Large intestine (tissue), 12 donors: ENCODE measurements at places on chromosomes 1 and 21. TPM values are rescaled to one million over a fixed set of nuclear protein-coding genes. Genes with fewer than 3 reads are reported as not detected.

GRCh38 chr1:173164686-173165085, 42.4 kb downstream of the TNFSF4 start:
- H3K36me3 ChIP-seq = no peaks in the 10 kb centered on the region
- H3K4me1 ChIP-seq = no peaks in the 10 kb centered on the region
- no peak overlapping the region for H3K27ac ChIP-seq
- DNase-seq = no peak

DNA sequence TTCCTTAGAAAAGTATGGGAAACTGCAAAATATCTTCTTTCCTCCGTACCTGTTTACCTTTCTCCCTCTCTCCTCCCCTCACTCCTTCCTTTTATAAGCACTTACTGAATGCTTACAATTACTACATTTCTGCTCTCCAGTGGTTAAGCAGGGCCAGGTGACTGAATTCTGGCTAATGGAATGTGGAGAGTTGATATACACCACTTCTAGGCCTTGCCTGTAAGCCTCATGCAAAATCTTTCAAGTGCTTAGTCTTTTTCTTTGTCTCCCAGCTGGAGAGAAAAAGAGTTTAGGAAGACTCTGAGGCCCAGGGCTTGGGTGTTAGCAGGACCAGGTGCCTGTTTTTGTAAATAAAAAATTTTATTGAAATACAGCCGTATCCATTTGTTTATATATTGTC, 77.7 kb upstream of the CACNA1E start:
- no peak overlapping the region for H3K27ac ChIP-seq
- no peaks in the 10 kb centered on the region for H3K4me1 ChIP-seq
- no peaks in the 10 kb centered on the region for H3K36me3 ChIP-seq

The IL12RB2 gene
- 1.1 TPM for polyA plus RNA-seq

The DISP3 gene
- 0.76 TPM for polyA plus RNA-seq

The GPR25 gene
- 0.16 TPM for polyA plus RNA-seq

The SPATA6 gene
- 8.2 TPM for polyA plus RNA-seq

The DIRAS3 gene
- polyA plus RNA-seq = 6.0 TPM

GRCh38 chr21:26437326-26438009, 135.6 kb downstream of the CYYR1 start:
- H3K27me3 ChIP-seq = no peaks in the 10 kb centered on the region
- no peaks in the 10 kb centered on the region for H3K36me3 ChIP-seq
- no peak for DNase-seq
- no peak overlapping the region for H3K4me3 ChIP-seq
- no peak overlapping the region for H3K27ac ChIP-seq

The CTSE gene
- 19.6 TPM for polyA plus RNA-seq

- H3K27ac ChIP-seq = no peak overlapping the region
- DNase-seq = no peak
These were observed 165.3 kb downstream of the SLC35F3 start for GRCh38 chr1:234069760-234070159.

The RHOU gene
- 44.2 TPM for polyA plus RNA-seq

DNA sequence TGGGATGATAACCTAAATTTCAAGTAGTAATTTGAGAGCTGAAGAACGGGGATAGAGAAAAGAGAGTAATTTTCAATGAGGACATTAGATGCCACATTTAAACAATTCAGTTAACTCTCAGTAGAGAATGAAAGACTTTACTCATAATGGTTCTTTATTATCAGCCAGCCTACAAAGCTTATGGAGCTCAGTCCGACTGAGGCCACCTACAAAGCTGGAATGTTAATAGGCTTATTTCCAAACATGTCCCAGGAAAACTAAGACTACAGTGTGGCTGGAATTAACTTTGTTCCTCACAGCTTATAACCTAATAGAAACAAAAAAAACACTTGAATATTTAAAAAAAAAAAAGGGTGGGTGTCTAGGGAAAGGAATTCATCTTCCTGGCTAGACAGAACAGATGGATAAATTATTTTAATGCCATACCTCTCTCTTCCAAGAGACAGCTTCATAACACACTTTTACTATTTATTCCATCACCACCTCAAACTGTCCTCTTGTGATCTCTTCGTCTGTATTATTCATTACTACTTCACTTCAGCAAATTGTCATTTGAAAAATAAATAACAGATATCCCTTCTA, 9.8 kb downstream of the SLC19A2 start:
- no peak for DNase-seq
- H3K27ac ChIP-seq = no peak overlapping the region
- H3K36me3 ChIP-seq = peaks cover 18% of the 10 kb centered on the region
- H3K4me3 ChIP-seq = no peak overlapping the region
- no peaks in the 10 kb centered on the region for H3K4me1 ChIP-seq

GRCh38 chr1:66980745-66981367, 56.1 kb downstream of the MIER1 start:
- H3K27ac ChIP-seq = no peak overlapping the region
- no peak overlapping the region for H3K4me3 ChIP-seq
- no peak for DNase-seq

The INSRR gene
- 0.09 TPM for polyA plus RNA-seq

DNA sequence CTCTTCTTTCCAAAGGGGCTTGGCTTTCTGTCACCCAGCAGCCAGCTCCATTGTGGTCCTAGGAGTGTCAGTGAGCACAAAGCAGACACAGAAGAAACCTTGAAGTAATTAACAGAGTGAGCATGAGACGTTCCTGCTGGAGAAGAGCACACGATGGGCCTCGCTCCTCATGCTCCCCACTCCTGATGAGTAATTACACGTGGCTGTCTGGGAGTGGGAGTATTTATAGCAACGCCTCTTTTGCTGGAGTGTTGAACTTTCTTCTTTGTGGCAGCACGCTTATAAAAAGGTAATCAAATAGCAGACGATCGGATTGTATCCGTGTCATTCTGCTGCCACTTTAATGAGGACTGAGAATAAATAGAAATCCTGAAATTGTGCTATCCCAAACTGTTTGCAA, 185.8 kb downstream of the CAMTA1 start:
- no peaks in the 10 kb centered on the region for H3K36me3 ChIP-seq
- DNase-seq = no peak
- H3K27me3 ChIP-seq = peaks cover 6% of the 10 kb centered on the region

DNA sequence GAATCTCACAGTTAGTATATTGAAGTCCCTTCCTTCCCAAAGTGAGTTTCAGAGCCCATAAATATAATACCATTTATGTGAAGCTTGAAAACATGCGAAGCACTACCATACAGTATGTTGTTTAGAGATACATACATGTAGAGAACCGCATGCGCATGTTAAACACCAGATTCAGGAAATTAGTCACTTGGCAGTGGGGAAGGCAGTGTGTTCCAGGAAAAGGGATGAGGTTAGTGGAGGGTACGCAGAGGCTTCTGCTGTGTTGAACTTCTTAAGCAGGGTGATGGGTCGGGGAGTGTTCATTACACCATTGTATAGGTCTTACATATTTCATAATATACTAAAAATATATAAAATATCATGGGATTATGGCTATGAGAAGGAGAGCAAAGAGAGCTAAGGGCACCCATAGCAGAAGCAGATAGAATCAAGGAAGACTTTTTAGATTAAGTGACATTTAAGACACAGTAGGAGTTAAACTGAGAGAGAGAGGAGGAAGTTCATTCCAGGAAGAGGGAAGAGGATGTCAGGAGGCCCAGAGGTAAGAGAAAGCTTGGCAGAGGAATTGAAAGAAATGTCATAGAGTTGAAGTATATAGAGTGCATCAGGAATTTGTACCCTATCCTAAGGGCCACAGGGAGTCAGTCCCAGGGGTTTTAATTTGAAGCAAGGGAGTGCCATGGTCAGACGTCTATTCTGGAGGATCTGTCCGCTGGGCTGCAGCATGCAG, 43.5 kb upstream of the SARS1 start:
- peaks cover 8% of the 10 kb centered on the region for H3K36me3 ChIP-seq
- H3K27me3 ChIP-seq = no peaks in the 10 kb centered on the region
- H3K4me1 ChIP-seq = no peaks in the 10 kb centered on the region
- DNase-seq = no peak
- no peak overlapping the region for H3K27ac ChIP-seq

The SERPINC1 gene
- polyA plus RNA-seq = 0.54 TPM

DNA sequence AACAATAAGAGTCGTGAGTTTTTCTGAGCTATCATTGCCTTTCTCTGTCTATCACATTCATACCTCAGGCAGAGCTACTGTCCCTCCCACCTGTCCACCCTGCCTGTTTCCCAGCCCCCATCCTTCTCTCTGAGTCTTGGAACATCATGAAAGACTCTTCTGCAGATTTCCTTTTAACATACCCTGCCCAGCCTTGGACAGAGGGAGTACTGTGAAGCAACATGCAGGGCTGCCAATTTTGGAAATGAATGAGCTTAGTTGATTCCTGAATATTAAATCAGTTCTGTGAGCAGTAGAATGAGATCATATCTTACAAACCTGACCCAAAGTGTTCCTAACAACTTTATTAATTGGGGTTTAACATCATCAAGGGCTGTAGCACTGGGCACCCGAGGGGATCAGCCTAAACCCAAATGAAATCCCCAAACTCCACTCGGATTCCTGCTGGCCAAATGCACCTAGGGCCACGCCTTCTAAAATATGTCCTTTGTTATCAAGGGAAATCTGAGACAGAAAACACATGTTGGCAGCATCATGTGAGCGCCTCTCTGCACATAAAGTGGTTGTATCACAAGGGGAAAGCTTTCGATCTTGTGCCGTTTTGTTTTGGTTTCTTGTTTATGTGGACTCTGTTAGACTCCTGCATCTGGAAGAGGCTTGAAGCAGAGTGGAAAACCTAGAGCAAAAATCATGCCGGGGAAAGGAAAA, 357.6 kb downstream of the KIF26B start:
- no peaks in the 10 kb centered on the region for H3K4me1 ChIP-seq
- no peak for DNase-seq
- no peaks in the 10 kb centered on the region for H3K27me3 ChIP-seq

The CRNN gene
- not detected for polyA plus RNA-seq

DNA sequence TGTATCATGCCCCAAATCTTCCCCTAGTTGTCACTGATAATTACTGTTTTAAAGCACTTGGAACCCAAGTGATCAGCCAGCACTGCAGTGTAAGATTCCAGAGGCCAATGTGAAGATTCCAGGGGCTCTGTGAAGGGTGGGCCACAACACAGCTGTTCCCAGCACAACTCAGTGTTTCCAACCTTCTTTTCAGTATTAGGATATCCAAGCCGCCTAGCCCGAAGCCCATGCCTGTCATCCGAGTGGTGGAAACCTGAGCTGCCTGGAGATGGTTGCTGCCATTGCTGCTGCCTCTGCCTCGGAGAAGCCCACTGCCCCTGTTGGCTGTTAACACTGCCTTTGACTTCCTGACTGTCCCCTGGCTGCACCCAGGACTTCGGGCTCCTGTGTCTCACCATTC, 30.4 kb upstream of the SNX27 start:
- no peak overlapping the region for H3K4me3 ChIP-seq
- peaks cover 47% of the 10 kb centered on the region for H3K36me3 ChIP-seq
- no peak for DNase-seq
- H3K27me3 ChIP-seq = no peaks in the 10 kb centered on the region
- no peak overlapping the region for H3K27ac ChIP-seq
- peaks cover 12% of the 10 kb centered on the region for H3K4me1 ChIP-seq

GRCh38 chr21:36641886-36642285, 57.0 kb upstream of the SIM2 start:
- H3K4me1 ChIP-seq = peaks cover 7% of the 10 kb centered on the region
- H3K27me3 ChIP-seq = peaks cover 20% of the 10 kb centered on the region
- no peaks in the 10 kb centered on the region for H3K36me3 ChIP-seq
- no peak overlapping the region for H3K4me3 ChIP-seq
- DNase-seq = no peak

GRCh38 chr1:38700077-38700470, 159.5 kb downstream of the RRAGC start:
- no peaks in the 10 kb centered on the region for H3K4me1 ChIP-seq
- no peak overlapping the region for H3K4me3 ChIP-seq
- DNase-seq = no peak
- H3K36me3 ChIP-seq = no peaks in the 10 kb centered on the region

The F13B gene
- polyA plus RNA-seq = 28.9 TPM

GRCh38 chr1:119724611-119725218, 13.0 kb downstream of the PHGDH start:
- peaks cover 70% of the 10 kb centered on the region for H3K4me1 ChIP-seq
- H3K4me3 ChIP-seq = no peak overlapping the region
- peaks cover 65% of the 10 kb centered on the region for H3K36me3 ChIP-seq
- DNase-seq = peak; percentile 88
- peak overlapping the region; percentile 79 for H3K27ac ChIP-seq

GRCh38 chr1:6004412-6005123, 12.3 kb upstream of the NPHP4 start:
- H3K36me3 ChIP-seq = no peaks in the 10 kb centered on the region
- DNase-seq = no peak
- H3K27me3 ChIP-seq = peaks cover 13% of the 10 kb centered on the region
- no peak overlapping the region for H3K27ac ChIP-seq
- H3K4me3 ChIP-seq = no peak overlapping the region
- peaks cover 14% of the 10 kb centered on the region for H3K4me1 ChIP-seq

DNA sequence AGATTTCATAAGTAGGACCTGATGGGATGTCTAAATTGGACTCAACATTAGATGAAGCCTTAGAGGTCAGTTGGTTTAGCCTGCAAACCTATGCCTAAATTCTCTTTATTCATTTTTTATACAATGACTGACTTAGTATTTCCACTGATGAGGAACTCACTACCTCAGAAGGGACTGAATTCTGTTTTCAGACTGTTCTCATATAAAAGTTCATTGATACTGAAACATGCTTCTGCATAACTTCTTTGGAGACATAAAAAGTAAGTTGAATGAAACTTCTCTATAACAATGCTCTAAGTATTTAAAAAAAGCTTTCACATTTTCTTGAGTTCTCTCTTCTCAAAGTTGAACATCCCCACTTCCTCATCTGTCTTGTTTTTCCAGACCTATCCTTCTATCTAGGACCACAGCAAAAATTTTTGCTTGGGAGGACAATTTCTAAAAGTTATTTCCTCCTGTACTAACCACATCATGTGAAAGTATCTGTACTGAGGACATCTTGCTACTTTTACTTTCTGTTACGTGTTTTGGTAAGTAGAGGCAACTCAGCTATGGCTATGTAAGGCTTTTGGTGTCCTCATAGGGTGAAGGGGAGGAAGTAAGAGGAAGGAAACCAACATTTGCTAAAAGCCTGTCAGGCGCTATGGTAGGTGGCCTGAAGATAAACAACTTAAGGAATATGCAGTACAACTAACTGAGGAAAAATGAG, 64.1 kb downstream of the USP24 start:
- H3K4me1 ChIP-seq = no peaks in the 10 kb centered on the region
- peaks cover 42% of the 10 kb centered on the region for H3K36me3 ChIP-seq
- no peak overlapping the region for H3K4me3 ChIP-seq
- no peak overlapping the region for H3K27ac ChIP-seq

DNA sequence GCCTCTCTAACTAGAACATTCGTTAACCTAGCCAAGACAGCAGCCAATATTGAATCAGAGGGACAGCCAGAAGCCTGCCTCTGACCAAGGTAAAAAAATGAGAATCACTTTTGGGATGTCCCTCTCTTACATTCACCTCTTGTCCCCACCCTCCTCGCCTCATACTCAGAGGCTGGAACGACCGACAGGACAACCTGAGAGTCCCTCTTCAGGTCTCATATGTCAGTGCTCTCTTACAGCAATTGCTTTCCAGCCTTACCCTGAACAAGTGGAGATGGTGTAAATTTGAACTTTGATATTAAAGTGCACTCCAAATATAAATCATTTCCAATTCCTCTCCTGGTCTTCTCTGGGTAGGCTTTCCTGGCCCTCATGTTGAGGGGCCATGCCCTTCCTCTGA, 327.5 kb downstream of the KCTD3 start:
- no peak for DNase-seq
- no peaks in the 10 kb centered on the region for H3K36me3 ChIP-seq
- peaks cover 6% of the 10 kb centered on the region for H3K27me3 ChIP-seq
- H3K4me3 ChIP-seq = no peak overlapping the region
